ENCODE measurements at places on chromosomes 12 and 14.

GRCh38 chr12:41612892-41613557, 424.9 kb downstream of the PDZRN4 start:
- DNase-seq = no peak

DNA sequence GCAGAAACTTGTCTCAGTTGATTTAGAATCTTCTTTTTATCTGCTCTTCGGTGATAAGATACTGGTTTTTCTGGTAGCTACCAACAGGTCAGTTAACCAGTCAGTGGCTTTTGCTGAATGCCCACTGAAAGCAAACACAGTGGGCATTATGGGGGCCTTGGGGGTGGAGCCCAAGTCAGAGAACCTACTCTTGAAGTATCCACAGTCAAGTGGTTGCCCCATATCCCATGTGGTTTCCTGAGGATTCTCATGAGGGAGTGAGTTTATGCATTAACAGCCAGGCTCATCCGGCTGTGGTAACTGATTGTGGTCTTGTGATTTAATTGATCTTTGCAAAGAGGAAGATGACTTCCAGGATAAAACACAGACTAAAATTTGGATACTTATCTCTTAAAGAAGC, 83.7 kb downstream of the ST8SIA1 start:
- DNase-seq = no peak

GRCh38 chr14:61710853-61711817, 15.8 kb downstream of the HIF1A start:
- no peak for DNase-seq

- DNase-seq = no peak
Observed at GRCh38 chr12:124399622-124400021, 104.7 kb downstream of the RFLNA start.

- DNase-seq = no peak
Observed at GRCh38 chr12:117093431-117093830, 5.8 kb downstream of the TESC start.

GRCh38 chr12:3123729-3124128, 46.5 kb downstream of the TSPAN9 start:
- no peak for DNase-seq

- no peak for DNase-seq
Observed at GRCh38 chr12:99984271-99985128, at the start of gene ANKS1B. TSS of gene ANKS1B (minus strand) at chr12:99984936. CDS start at chr12:99984237, 699 bp downstream.

- DNase-seq = no peak
Observed at GRCh38 chr12:117212563-117213190, 22.4 kb upstream of the FBXO21 start.

DNA sequence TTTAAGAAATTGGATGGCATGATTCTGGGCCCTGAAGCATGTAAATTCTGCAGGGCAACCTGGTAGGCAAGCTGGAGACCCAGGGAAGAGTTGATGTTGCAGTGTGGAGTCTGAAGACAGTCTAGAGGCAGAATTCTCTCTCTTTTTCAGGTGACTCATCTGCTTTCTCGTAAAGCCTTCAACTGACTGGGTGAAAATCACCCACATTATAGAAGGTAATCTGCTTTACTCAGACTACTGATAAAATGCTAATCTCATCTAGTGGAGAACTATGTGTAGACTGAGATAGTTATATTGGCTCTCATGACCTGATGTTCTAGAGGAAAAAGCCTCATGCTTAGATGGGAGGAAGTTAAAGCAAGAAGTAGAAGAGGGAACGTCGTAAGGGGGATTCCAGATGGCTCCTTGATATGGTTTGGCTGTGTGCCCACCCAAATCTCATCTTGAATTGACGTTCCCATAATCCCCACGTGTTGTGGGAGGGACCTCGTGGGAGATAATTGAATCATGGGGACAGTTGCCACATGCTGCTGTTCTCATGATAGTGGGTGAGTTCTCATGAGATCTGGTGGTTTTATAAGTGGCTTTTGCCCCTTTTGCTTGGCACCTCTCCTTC, 723.8 kb downstream of the BCL11B start:
- DNase-seq = no peak

- DNase-seq = no peak
Observed at GRCh38 chr12:119301379-119301778, 33.1 kb upstream of the CCDC60 start.

DNA sequence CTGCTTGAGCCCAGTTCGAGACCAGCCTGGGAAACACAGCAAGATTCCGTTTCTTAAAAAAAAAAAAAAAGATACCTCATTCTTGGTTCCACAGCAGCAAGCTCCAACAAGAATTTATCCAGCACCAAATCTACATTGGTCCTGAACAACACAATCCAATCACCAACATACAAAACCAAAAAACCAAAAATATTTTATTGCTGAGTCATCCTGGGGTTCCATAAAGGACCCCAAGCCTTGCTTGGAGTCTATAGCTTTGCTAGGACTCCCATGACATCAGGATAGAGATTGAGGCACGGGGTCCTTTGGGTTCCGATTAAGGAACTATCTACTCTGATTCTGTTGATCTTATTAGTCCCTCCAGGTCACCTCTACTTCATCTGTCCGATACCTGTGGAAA, 7.7 kb downstream of the OSGEP start:
- no peak for DNase-seq

GRCh38 chr12:66268562-66268961, 33.7 kb upstream of the HELB start:
- no peak for DNase-seq

DNA sequence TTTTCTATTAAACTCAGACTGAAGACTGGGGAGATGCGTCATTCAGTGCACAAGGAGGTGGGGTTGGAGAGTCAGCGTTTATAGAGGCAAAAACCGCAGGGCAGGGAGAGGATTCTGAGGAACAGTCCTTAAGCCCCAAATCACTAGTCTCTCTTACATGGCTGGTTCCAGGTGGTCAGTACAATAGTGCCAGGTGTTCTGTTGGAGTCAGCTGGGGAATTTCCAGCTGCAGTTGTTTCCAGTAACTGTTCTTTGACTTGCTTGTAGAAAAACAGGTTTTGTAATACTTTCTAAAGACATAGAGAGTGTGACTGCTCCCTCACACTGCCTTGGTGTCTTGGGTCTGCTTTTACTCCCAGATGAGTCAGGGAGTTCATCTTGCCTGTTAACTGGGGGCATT, 192.2 kb downstream of the TMTC3 start:
- no peak for DNase-seq

GRCh38 chr14:68822132-68822651, 29.3 kb upstream of the ZFP36L1 start:
- no peak for DNase-seq

DNA sequence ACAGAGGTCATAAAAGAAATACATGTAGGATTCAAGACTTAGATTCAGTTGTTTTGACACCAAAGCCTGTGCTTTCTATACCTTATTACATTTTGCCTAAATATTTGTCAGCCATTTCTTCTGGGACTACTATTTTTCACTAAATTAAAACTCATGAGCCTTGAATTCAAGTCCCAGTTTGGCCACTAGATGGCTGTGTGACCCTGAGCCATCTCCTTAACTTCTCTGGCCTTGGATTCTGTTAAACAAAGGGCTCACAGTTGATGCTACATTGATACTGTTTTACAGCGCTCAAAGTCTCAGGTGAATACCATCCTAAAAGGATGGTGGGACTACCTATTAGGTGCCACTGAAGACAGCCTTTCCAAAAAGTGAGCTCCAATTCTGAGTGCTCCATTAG, 39.6 kb upstream of the CCDC198 start:
- no peak for DNase-seq

- DNase-seq = no peak
Observed at GRCh38 chr14:34865889-34866574, 9.1 kb downstream of the BAZ1A start.

GRCh38 chr12:39620659-39621658, 1.4 kb upstream of the ABCD2 start:
- DNase-seq = no peak

DNA sequence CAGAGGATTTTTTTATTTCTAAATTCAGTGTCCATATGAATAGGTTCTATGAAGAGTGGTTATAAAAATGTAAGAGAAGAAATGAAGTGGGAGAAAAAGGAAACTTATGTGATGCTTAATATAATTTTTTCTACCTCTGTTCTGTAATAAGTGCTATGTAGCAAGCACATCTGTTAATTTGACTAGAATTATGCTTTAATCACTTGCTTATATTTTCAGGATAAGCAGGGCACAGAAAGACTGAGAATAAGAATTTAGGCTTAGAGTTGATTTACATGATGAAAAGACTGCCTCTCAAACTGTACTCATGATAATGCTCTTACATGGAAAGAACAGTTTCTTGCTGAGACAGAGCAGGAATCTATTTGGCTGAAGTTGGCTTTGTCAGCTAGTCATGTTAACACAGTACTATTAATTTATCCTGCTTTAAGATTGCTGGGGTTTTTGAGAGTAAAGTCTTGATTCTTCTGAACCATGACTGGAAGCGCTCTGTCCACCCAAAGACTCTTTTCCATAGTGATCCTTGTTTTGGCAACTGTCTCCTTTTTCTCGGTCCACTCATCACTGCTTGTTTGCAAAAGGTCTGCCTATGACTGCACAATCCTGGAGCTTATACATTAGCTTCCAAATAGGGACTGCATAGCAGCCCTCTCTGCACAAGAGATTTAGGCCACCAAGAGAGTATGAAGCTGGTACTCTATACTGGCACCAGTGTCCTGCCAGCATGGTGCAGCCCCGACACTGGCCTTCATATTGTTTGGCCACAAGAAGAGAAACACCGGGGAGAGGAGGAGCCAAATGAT, 98.8 kb downstream of the AKAP6 start:
- DNase-seq = no peak

DNA sequence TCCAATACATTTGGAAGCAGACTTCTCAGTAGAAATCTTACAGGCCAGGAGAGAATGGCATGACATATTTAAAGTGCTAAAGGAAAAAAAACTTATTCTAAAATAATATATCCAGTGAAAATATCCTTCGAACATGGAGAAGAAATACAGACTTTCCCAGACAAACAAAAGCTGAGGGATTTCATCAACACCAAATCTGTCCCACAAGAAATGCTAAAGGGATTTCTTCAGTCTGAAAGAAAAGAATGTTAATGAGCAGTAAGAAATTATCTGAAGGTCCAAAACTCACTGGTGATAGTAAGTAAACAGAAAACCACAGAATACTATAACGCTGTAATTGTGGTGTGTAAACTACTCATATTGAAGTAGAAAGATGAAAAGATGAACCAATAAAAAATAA, 103.9 kb downstream of the INSM2 start:
- no peak for DNase-seq

- no peak for DNase-seq
Observed at GRCh38 chr12:76964784-76965571, 86.2 kb upstream of the CSRP2 start.

DNA sequence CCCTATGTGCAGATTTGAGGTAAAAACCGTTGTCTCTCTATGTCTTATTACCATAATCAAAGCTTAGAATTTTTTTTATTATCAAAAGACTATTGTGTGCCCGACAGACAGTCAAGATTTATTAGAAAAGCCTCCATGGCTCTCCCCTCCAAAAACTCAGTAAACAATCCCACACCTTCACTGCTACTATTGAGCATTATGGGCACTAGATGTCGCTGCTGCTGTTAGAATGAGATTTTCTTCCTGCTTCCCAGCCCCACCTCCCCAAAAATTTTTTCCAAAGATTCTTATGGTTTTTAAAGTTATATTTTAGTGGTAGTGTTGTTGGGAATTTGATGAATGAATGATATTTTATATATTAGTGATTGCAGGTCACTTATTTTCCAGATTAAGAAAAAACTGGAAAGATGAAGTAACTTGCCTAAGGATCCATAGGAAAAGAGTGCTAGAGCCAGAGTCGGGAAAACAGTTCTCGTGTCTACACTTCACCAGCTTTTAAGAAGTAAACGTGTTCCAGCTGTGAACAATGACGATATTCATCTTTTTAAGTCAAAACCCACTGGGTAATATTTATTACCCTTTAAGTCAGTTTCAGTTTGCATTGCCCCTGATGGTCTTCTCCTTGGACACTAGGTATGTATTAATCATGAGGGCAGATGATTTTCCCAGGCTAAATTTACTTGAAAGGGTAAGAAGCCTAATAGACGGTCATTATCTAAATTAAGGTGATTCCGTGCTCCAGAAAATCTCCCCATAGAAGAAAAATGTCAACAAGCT, 12.2 kb upstream of the FOXG1 start:
- DNase-seq = no peak

DNA sequence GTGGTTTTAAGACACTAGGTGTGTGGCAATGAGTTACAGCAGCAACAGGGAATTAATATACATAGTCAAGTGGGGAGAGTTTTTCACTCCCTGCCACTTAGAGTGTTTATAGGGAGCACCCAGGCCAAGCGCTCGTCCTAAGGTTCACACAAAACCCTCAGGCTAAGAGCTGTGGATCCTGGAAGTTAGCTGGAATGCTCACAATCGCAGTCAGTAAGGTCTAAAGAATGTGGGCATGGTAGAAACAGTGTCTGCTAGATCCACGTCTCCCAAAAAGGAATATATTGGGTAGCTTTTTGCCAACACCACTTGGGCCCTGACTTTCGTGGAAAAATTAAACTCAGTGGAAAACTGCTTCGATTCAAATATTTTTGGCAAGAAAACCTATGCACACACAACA, 36.6 kb downstream of the STAB2 start:
- DNase-seq = no peak

GRCh38 chr14:90194706-90195105, 61.6 kb upstream of the PSMC1 start:
- no peak for DNase-seq

GRCh38 chr12:21353487-21353886, 18.8 kb upstream of the SLCO1A2 start:
- DNase-seq = no peak

GRCh38 chr12:58712976-58713375, 207.3 kb downstream of the LRIG3 start:
- no peak for DNase-seq

DNA sequence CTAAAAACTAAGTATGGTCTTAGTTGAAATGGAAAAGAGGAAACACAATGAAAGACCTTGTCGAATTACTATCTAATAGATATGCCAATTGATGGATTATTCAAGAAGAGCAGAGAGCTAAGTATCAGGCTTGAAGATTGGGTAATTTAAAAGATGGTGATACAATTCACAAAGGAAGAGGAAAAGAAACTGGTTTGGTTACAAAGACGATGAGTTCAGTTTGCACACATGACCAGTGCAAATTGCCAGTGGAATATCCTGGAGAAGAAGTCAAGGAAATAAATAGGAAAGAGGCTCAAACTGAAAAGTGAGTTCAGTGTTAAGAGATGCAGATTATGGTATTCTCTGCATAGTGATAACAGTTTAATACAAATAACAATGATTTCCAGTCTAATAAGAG, 2.5 kb upstream of the RAP1B start:
- no peak for DNase-seq

DNA sequence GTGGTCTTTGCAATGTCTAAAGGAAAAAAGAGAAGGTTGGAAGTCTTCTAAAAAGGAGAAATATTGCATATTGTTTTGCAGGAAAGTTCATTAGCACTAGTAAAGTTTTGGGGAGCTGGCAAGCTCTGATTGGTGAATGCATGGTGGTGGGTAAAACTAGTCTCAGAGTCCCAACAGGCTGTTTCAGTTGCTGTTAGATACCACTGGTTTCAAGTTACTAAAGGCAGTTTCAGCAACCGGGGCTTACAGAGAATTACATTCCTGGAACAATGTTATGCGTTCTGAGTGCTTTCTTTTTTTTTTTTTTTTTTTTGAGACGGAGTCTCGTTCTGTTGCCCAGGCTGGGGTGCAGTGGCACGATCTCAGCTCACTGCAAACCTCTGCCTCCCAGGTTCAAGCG, 208.2 kb downstream of the EPS8 start:
- no peak for DNase-seq

GRCh38 chr14:105053421-105053820, 11.8 kb downstream of the GPR132 start:
- DNase-seq = no peak
